ENCODE measurements at places on chromosomes 6 and 20.

DNA sequence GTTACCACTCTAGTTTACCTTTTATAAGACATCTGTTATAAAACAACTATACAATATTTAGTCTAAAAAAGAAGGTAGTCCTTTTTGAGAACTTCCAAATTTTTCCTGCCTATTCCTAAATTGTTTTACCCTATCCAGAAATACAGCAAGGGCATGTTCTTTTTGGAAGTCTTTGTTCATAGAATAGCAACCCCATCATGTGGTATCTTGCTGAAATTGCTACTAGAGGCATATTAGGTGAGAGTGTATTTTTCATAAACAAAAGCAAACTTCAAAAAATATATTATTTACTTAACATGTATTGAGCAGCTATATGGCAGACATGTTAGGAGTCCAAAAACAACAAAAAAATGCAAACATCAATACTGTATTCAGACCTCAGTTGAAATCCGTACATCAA is 371.8 kb upstream of the NRSN1 start:
- no peak for DNase-seq

- peak; percentile 83 for DNase-seq
Observed at GRCh38 chr6:144063744-144064401, 31.5 kb downstream of the SF3B5 start.

- DNase-seq, result no peak
Observed at GRCh38 chr6:19342616-19343015, 494.6 kb upstream of the ID4 start.

DNA sequence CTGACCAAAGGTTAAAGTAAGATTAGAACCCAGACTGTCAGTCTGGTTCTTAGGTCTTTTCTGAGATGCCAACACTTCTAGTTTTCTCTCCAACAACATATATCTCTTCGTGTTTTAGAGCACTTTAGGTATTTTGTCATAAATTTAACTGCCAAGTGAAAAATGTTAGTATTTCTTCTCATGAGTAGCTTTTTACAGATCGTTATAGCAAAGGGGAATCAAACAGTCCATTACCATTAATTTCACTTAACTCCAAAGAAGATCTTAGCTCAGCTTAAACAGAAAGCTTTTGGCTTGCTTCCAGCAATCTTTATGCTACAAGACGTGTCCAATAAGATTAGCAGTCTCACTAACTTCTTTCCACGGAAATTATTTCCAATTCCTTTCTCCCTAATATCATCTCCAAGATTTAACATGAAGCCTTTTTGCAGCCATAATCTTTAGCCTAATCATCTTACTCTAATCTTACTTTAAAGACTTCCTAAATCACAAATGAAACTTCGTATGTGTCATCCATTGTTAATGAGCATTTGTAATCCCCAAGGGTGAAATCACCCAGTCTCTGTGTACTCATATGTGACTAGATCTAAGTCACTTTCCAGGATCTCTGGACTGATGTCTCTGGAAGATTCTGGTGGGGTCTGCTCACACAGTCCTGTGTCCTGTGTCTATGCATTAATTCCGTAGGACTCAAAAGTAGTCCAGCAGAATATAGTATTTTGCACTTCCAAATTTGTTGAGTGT is 38.7 kb downstream of the MOXD1 start:
- no peak for DNase-seq

GRCh38 chr6:11616200-11616611 is 78.7 kb downstream of the TMEM170B start:
- DNase-seq, result no peak

GRCh38 chr20:9163251-9163650 is 94.4 kb downstream of the PLCB4 start:
- no peak for DNase-seq

GRCh38 chr6:40788661-40789655 is 201.8 kb upstream of the LRFN2 start:
- DNase-seq, result no peak

DNA sequence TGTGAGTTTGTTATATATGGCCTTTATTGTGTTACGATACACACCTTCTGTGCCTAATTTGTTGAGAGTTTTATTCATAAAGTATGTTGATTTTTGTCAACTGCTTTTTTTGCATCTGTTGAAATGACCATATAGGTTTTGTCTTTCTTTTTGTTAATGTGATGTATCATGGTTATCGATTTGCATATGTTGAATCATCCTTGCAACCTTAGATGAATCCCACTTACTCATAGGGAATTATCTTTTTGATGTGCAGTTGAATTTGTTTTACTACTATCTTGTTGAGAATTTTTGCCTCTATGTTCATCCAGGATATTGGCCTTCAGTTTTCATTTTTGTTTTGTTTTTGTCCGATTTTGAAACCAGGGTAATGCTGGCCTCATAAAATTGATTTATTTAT is 45.7 kb upstream of the TPD52L1 start:
- no peak for DNase-seq

GRCh38 chr6:54868556-54868955 is 22.0 kb downstream of the FAM83B start:
- DNase-seq, result no peak
